CD4-positive, alpha-beta T cell treated with Interleukin-6 at 100 ng/mL for 8 hours (primary cell): ENCODE measurements at places on chromosomes 6 and 20.

DNA sequence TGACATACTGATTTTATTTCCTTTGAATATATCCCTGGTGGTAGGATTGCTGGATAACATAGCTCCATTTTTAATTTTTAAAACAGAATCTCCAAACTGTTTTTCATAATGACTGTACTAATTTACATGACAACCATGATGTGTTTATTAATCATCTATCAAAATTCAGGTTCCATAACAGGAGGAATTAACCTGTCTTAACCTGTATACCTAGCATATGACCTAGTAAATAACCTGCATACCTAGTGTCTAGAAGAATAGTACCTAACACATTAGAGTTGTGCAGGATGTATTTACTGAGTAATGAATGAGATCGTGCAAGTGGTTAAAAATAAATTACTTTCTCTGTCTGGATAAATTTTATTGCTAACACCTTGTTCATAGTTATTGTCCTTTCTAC, 45.8 kb upstream of the ARHGAP18 start:
- DNase-seq: no peak

GRCh38 chr6:167708501-167709094, 118.1 kb upstream of the AFDN start:
- DNase-seq: no peak

GRCh38 chr6:111925296-111925695, 52.0 kb upstream of the FYN start:
- peak; percentile 3 for DNase-seq

GRCh38 chr6:129320892-129321291, 389.1 kb downstream of the ARHGAP18 start:
- no peak for DNase-seq

GRCh38 chr6:39184906-39185580, 44.2 kb downstream of the KCNK5 start:
- DNase-seq: no peak

DNA sequence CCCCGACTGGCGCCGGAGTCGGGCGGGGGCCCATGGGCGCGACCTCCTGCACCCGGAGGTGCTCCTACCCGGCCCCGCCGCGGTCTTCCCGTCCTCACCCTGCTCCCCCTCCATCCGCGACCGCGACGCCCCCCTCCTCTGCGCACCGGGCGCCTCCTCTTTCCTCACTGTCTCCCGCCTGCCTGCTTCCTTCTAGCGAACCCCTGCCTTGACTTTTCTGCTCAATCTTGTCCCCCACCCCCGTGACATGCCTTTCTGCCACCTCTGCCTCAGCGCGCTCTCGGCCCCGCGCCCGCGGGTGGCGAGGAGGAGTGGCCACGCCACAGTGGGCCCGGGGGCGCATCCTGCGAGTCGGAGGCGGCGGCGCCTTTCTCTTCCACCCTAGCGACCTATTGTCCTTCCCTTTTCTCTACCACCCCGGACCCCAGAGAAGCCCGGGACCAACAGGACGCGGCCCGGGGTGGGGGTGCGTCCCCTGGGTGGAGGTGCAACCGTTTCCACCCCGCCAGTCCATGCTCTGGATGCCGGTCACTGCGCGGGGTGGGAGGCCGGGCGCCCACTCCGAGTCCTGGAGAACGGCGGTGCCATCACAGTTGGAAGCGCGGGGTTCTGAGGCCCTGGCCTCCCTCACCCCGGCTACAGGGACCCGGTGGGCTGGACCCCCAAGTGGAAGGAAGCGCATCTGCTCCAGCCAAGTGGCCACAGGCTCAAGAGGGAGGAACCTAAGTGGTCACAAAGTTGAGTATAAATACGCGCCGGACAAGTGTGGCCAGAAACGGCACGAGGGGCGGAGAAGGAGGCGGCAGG, 2.0 kb downstream of the PDE10A start:
- DNase-seq: no peak

- DNase-seq: no peak
Measured at GRCh38 chr6:118720125-118720473, 68.7 kb upstream of the CEP85L start.

DNA sequence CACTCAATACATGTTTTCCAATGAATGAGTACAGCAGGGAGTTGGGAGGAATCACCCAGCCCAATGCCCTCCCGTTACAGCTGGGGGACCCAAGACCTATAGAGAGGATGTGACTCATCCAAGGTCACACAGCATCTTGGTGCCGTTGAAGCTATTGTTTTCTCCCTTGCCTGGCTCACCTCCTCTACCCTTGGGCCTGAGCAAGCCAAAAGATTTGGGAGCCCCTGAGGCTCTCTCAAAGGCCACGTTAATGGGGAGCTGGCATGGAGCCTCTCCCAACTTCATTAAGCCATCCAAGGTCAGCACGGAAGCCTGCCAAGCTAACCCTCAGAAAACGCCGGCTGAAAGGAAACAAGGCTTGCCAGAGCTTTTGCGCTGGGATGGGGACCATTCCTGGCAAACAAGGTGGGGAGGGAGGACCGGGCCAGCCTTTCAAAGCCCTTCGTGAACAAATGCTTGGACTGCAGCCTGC, 30.4 kb downstream of the KCNB1 start:
- no peak for DNase-seq

GRCh38 chr20:17431621-17432364, 99.4 kb downstream of the BFSP1 start:
- peak; percentile 31 for DNase-seq

DNA sequence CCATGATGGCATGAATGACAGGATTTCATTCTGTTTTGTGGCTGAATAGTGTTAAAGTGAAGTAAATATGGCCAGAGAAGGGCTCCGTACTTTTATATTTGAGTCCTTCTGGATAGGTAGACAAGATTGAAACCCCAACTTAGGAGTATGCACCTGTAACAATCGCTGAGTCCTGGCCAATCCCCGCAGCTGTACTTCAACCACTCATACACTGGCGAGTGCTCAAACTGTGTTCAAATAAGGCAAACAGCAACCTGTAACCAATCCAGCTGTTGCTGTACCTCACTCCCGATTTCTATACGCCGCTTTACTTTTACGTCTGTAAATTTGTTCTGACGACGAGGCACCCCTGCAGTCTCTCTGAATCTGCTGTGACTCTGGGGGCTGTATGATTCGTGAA, 6.7 kb downstream of the TTLL2 start:
- no peak for DNase-seq

DNA sequence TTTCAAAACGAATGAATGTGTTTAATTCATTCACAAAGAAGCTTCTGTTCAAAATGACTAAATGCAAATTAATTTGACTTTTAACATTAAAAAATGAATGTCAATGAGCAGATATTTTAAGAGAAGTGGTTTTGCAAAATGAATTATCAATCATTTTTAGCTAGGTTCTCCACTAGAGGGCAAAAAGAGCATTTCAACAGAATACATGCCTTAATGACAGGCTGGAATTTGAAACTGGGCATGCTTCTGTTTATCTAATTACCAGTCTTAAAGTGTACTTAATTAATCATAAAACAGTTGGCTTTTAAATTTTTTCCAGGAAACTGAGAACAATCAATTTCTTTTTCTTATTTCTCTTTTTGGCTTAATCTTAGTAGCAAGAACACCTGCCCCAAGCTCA, 63.8 kb upstream of the TINAG start:
- DNase-seq: no peak

DNA sequence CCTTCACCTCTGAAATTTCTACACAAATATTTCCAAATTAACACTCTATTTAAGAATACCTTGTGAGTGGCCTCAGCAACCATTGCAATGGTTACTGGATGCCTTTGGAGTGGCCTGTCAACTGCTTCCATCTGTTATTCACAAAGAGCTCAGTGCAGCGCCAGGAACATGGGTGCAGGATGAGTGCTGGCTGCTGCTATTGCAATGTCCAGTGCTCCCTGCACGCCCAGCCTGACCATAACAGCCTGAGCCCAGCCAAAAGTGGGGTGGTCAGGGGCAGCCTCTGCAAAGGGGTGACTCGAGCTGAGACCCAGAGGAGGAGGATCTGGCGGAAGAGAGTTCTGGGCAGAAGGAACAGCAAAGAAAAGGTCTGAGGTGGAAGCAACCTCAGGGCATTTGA, 18.4 kb downstream of the CASS4 start:
- no peak for DNase-seq

GRCh38 chr6:46312654-46313053, 141.9 kb upstream of the ENPP5 start:
- DNase-seq: no peak

DNA sequence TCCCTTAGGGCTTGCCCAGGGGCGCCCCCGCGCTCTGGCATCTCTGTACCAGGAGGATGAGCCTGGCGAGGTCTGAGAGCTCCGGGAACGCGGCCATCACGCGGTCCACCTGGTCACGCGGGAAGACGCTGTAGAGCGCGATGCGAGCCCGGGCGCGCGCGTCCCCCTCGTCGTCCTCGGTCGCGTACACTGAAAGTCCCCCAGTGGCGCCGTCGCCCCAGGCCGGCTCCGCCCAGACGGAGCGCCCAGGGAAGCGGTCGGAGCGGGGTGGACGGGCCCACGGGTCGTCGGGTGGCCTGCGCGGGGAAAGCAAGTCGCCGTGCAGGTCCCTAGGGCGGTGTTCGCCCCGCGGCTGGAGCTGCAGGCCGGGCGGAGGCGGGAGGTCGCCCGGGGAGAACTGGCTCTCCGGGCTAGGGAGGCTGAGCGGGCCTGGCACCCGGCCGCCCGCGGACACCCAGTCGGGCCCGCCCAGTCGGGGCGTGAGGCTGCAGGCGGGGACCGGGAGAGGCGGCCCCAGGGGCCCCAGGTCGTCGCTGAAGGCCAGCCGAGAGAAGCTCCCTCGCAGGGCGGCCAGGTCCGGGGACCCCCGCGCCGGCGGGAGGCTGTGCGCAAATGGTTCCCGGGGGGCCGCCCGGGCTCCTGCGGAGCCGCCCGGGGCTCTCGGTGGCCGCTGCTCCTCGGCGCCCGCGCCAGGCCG, 34.0 kb downstream of the ZC3H12D start:
- DNase-seq: no peak

- no peak for DNase-seq
Measured at GRCh38 chr6:111663692-111664564, 58.2 kb upstream of the TRAF3IP2 start.

GRCh38 chr6:164195278-164195941, 780.9 kb downstream of the QKI start:
- DNase-seq: no peak

GRCh38 chr6:147768969-147769368, 260.5 kb downstream of the SAMD5 start:
- no peak for DNase-seq

- no peak for DNase-seq
Measured at GRCh38 chr6:127032971-127033370, 85.5 kb upstream of the RSPO3 start.

DNA sequence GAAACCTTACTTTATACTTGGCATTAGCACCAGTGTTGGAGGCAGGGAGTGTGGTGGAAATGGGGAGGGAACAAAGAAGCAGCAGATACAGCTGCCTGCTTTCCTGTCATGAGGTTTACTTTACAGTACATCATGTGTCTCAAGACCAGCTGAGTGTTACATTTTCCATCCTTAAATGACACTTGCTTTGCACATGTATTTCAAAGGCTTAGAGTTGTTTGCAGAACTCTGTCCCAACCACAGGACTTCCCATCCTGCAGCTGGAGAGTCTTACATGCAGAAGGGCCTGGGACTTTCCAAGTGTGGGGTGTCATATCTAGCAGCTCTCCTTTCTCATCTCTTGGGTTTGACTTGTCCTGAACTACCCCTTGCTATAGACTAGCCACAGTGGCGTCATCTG, 395.9 kb downstream of the DHX35 start:
- no peak for DNase-seq

DNA sequence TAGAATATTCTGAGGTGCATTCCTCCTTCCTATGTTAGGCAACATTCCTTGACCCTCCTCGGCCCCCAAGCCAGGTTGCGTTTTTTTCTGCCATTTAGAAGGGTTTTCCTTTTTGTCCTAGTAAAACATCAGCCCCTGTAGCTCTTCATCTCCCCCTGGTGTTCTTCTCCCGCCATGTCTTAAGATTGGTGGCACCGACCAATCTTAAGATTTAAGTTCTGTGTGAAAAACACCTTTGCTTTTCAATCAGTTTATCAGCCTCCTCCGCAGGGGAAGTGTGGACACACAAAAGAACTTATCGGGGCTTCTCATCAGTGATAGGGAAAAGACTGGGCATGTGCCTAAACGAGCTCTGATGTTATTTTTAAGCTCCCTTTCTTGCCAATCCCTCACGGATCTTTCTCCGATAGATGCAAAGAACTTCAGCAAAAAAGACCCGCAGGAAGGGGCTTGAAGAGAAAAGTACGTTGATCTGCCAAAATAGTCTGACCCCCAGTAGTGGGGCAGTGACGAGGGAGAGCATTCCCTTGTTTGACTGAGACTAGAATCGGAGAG, 719 bp upstream of the EDN1 start:
- DNase-seq: peak; percentile 12

- DNase-seq: no peak
Measured at GRCh38 chr6:3848380-3848779, 793 bp upstream of the FAM50B start.

GRCh38 chr20:1313236-1313964, 15.5 kb downstream of the SDCBP2 start:
- DNase-seq: peak; percentile 55

- DNase-seq: no peak
Measured at GRCh38 chr6:21994821-21995220, 302.0 kb downstream of the PRL start.

DNA sequence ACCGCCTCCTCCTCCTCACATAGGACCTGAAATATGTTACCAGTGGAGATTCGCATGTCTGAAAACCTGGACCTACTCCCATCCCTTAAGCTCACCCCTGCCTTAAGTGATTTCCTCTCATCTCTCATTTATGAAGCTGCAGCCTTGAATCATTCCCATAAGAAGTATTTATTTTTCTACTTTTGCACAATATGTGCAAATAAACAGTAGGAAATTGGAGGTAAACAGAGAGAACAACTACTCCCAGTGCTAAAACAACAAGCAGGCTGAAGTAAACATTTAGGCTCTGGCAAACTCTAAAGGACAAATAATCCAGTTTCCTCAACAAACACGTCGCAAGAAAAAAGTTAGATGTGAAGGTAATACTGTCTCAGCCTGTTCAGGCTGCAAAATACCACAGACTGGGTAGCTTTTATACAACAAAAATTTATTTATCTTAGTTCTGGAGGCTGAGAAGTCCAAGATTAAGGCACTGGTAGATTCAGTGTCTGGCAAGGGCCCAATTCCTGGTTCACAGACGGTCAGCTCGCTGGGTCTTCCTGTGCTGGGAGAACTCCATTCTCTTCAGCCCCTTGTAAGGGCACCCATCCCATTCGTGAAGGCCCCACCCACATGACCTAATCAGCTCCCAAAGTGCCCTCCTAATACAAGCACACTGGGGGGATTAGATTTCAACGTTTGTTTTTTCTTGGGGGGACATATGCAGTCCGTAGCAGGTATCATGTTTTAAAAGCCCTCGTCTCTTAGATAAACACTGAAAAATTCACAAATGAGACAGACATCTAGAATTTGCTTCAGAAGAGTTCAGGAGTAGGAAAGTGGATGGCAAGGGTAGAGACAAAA, 15.6 kb downstream of the SPATA2 start:
- no peak for DNase-seq

DNA sequence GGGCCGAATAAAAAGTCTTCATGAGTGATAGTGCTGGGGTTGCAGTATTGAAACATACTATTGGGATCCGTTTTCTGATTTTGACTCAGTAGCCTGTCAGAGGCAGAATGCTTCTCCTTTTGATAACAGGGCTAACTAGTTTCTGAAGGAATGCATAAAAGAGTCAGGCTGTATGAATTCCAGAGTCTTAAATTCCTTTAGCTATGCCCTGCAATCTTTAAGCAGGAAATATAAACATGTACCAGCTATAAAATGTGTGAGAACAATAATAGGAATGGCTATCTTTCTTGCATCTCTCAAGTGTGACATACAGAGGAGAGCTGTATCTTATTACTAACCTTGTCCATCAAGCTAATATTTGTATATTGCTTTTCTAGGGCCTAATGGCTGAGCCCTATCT, 917.1 kb downstream of the KIF16B start:
- DNase-seq: no peak
